ENCODE measurements at places on chromosomes 2 and 18. TPM values are rescaled to one million over a fixed set of nuclear protein-coding genes. Genes with fewer than 3 reads are reported as not detected.

Gene IFIH1
- total RNA-seq, result 90.0 TPM

Gene WDFY1
- total RNA-seq, result 29.2 TPM

Gene TRIB2
- 14.3 TPM for total RNA-seq

Gene MAIP1
- total RNA-seq, result 22.0 TPM

Gene DSC1
- total RNA-seq, result not detected

Measured in activated CD8-positive, alpha-beta memory T cell treated with anti-CD3 and anti-CD28 coated beads, Interleukin-2, amount 10 ng/mL, durations not matched to agents 7 days and 5 days (primary cell).